Effector CD8-positive, alpha-beta T cell (primary cell): ENCODE measurements at places on chromosomes 12 and 14.

- DNase-seq, result no peak
Observed at GRCh38 chr14:54344445-54344844, 52.4 kb upstream of the CDKN3 start.

- no peak for DNase-seq
Observed at GRCh38 chr14:54489318-54489683, 521 bp upstream of the GMFB start.

GRCh38 chr12:19129486-19130223 is at the start of gene PLEKHA5:
Gene PLEKHA5, plus strand, starts transcription at chr12:19129733. Its CDS starts 67 bp downstream, at chr12:19129800.
- DNase-seq, result peak; percentile 5

GRCh38 chr14:90087433-90087832 is 25.6 kb downstream of the KCNK13 start:
- DNase-seq, result no peak

DNA sequence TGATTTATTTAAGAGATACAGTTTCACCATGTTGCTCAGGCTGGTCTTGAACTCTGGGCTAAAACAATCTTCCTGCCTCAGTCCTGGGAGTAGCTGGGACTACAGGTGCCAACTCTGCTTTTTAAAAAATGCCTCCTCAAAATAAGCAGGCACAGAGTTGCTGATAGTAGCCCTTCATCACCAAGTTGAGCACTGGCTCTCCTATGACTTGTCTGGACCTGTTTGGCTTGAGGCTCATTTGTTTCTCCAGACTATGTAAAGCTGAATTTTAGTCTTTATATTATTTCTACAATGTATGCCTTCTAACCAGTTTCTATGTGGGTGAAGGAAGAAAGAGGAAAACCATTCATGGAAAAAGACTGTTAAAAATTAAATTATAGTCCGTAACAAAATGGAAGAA is 39.5 kb upstream of the RAD51AP1 start:
- no peak for DNase-seq

- no peak for DNase-seq
Observed at GRCh38 chr14:89442280-89442679, 25.2 kb upstream of the FOXN3 start.

DNA sequence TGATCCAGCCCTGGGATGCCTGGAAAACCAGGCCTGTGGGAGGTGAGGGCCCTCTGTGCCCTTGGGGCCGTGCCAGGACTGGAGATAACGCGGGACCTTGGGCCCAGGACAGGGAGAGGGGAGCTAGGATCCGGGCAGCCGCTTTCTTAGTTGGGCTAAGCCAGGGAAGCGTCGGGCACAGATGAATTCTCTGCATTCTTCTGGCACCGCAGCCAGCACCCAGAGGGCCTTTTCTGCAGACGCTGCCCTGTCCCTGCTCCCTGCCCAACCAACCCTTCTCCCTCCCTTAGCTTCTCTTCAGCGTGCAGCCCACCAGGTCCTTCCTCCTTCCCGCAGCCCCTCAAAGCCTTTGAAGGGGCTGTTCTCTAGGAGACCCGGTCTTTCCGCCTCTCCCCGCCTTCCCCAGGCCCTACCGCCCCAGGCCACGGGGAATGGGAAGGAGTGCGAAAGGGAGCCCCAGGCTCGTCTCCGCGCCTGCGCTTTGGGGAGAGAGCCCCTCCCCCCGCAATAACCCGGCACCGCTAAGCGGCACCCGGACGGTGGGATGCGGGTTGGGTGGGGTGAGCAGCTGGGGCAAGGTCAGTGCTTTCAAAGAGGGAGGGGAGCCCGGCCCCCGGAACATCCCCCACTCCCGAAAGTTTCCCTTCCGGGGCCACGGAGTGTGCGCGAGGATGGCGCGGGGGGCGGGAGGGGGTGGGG is 663 bp downstream of the NCKAP5L start:
- peak; percentile 35 for DNase-seq

DNA sequence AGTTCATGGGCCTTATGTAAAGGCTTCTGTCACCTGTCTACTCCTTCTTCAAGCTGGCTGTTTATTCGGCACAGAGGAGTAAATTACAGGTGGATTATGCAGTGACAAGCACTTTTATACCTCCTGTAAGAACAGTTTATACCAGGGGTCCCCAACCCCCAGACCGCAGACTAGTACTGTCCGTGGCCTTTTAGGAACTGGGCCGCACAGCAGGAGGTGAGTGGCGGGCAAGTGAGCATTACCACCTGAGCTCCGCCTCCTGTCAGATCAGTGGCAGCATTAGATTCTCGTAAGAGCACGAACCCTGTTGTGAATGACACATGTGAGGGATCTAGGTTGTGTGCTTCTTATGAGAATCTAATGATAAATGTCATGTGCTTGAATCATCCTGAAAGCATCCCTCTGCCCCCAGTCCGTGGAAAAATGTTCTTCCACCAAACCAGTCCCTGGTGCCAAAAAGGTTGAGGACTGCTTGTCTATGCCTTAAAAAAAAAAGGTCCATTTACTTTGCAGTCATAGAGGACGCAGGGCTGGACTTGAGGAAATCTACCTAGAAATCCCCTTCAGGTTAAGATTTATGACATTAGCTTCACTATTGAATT is 78.8 kb downstream of the ETV6 start:
- no peak for DNase-seq

DNA sequence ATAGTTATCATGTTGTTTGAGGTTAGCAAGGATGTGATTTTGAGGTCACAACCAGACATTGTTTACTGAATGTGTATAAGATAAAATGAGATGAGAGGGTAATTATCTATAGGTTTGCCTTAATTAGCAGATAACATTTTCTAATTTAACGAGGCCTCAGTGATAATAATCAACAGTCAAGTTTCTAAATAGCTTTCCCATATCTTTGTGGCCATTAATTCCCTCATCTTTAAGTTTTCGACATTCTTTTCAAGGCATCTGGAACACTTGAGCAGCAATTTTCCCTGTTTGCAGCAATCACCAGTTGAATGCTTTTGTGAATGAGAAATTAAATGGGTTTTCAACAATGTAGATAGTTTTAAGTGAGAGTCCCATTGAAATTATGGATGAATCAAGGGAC is 304.1 kb downstream of the SYT1 start:
- no peak for DNase-seq

DNA sequence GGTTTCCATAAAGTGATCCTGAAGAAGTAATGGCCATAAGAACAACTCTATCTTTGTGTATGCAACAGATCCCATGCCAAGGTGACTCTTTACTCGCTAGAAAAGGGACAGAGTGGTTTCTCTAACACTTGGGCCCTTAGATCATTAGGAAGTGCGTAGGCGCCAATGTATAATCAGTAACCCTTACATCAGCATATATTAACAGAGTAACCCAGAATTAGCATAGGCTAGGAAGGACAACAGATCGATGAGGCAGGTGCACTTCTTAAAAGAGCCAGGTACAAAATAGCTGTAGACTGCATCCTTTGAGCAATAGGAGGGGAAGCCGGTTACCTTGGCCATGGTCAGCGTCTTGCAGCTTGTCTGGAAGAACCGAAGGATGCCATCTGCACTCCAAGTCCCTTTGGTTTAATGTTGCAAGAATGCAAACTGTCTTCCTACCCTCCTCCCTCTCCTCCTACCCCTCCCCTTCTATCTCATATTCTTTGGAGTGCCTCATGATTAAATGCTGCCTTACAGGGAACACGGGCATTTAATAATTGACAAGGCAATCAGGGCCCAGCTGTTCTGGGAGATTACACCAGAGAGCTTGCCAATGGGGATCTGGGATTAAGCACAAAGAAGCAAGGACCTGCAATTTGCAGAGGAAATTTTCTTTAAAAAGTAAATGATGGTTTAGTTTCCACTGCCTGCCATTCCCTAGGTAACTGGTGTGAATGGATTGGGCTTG is 8.0 kb downstream of the GSG1 start:
- DNase-seq, result no peak
